ENCODE measurements at places on chromosomes 12 and 14.

DNA sequence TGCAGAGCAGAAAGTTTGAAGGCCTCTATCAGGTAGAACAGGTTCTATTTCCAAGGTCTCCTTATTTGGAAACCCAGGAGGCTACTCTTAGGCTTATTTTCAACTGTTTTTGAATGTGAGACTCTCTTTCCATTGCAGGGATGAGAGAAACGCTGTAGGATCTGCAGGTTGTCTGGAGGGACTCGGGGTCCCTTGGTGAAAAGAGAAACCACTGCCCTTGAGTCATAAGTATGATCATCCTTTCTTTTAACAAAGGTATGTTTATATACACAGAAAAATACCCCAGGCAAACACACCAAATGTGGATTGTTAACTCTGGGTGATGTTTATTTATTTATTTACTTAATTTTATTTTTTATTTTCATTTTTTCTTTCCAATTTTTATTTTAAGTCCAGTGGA is 57.8 kb upstream of the MAX start:
- DNase-seq: no peak

GRCh38 chr14:61346221-61346620 is 24.8 kb downstream of the PRKCH start:
- DNase-seq: no peak

- no peak for DNase-seq
Measured at GRCh38 chr14:31013841-31014240, 11.6 kb upstream of the AP4S1 start.

DNA sequence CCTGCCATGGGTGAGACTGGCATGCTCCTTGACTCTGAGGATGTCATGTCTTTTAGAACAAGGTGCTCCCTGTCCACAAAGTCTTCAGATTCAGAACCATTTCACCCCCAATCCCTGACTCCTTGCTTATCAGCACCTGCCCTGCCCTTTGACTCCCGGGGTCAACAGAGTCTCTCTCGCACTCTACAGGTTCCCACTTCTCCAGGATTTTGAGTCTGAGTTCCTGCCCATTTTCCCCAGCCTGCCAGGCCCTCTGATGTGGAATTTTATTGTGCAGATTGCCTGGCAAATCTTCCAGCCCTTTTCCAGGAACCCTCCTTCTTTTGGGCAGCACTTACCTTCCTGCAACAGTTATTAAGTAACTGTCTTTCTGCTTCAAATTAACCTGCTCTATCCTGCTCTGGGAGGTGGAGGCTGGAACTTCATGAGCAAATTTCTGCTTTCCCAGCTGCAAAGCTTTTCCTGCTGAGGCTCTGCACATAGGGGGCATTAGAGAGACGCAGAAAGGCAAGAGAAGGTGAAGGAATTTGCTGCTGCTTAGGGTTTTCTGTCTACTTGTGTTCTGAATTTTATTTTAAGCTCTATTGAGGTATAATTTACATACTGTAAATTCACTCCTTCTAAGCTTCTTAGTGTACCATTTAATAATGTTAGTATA is 259.1 kb downstream of the PCNX1 start:
- no peak for DNase-seq

GRCh38 chr12:130414381-130414780 is 76.7 kb downstream of the PIWIL1 start:
- DNase-seq: no peak

GRCh38 chr14:61653507-61653906 is 41.8 kb upstream of the HIF1A start:
- no peak for DNase-seq

GRCh38 chr14:33563191-33563900 is 387.5 kb downstream of the EGLN3 start:
- no peak for DNase-seq

All from activated effector memory CD4-positive, alpha-beta T cell treated with Interleukin-2 at 50 U/mL for 16 hours (primary cell).